ENCODE measurements at places on chromosomes 4 and X.

GRCh38 chr4:139853309-139853708 lies 187.7 kb downstream of the MGST2 start:
- no peak for DNase-seq

GRCh38 chr4:88981993-88982392 lies 75.0 kb downstream of the FAM13A start:
- DNase-seq = no peak

- no peak for DNase-seq
These were observed 248.8 kb downstream of the PCDH7 start for GRCh38 chr4:30968926-30969325.

DNA sequence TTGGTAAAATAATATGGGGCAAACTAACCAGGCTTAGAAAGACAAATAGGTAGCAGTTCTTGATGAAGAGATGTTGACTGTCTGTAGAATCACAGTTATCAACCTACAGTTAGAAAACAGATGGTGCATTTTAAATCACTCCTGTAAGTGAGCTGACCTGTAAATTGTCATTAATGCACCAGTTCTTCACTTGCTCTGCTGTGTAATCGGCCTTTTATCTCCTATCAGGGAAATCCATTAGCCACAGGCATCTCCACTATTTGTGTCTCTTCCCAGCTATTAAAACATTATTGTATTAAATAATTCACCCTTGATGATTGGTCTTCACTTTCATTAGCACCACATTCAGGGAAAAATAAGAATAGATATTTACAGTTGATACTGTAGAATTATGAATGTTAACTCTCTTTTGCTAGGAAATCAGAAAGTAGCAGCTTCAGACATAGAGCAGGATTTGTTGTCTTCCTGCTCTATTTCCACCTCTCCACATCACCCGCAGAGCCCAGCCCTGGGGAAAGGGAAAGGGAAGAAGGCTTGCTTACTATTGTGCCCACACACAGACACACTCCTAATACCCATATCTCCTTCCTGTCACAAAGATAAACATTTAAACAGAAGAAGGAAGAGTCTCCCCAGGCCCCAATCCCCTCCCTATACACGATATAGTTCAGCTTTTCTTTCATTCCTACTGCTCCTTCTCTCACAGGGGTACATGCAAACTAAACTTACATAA lies 97.1 kb downstream of the REELD1 start:
- no peak for DNase-seq

DNA sequence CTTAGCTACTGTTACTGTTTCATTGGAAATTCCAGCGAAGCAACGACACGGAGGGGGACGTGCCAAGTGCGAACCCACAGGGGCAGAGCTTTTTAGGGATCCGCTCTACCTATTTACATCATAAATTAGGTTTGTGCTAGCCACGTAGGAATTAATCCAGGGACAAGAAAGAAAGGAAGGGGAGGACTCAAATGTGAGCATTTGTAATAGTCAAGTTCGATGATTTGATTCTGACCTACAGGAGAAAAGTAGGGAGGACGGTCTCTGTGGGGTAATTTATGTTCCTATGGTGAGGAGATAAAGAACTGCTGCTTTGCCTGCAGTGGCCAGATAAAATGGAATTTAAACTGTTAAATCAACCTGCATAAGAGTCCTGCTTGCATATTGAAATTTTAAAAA lies 1.7 kb downstream of the INTS6L start:
- DNase-seq = no peak

DNA sequence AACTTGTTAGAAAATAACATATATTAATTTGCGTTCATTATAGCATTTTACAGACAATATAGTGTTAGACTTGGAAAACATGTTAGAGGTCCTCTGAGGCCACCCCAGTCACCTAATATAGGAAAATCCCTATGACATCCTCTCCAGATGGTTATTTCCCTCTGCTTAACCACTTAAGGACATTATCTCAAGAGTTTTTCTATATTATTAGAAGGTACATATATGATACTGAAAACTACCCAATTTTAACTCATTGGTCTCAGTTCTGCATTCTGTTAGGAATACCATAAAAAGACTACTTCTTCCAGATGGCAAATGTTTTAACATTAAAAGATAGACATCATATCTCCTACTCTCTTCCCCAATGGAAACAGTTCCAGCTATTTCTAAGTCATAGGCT lies 21.4 kb downstream of the PTPN13 start:
- no peak for DNase-seq

- no peak for DNase-seq
These were observed 72.1 kb downstream of the KLHL34 start for GRCh38 chrX:21586001-21586400.

DNA sequence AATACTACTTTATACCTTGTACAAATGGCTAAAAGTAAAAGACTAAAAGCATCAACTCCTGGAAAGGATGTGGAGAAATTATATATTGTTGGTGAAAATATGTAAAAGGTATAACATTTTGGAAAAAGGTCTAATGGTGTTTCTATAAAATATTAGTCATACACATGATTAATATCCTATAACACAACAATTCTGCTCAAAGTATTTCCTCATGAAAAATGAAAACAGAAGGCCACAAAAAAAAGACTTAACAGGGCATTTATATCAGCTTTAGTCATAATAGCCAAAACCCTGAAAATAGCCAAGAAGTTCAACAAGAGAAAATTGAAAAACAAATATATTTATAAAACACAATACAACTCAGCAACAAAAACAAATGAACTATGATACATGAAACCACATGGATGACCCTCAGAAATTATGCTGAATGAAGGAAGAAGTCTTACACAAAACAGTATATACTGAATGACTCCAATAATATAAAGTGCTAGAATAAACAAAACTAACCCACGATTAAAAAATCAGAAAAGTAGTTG lies 38.8 kb downstream of the TBCK start:
- DNase-seq = no peak

GRCh38 chrX:136121788-136122187 lies 25.5 kb upstream of the FHL1 start:
- DNase-seq = no peak

- no peak for DNase-seq
These were observed 19.4 kb downstream of the TRMT44 start for GRCh38 chr4:8459867-8460445.

DNA sequence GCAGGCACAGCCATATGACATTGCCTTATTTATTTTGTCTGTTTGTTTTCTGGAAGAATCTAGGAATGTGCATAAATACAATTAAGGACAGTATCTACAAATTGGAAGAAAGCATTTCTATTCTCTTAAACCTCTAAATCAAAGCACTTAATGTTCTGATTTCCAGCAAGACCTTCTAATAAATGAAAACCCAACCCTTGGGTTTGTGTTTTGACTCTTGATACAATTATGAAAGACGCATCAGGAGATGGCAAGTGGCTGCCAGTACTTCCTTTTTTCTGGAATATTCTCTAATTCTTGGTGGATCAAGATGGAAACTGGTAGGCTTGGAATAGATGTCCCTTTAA lies 437 bp upstream of the CPE start:
- no peak for DNase-seq

- no peak for DNase-seq
These were observed 6.0 kb downstream of the TMEM271 start for GRCh38 chr4:569958-570667.

DNA sequence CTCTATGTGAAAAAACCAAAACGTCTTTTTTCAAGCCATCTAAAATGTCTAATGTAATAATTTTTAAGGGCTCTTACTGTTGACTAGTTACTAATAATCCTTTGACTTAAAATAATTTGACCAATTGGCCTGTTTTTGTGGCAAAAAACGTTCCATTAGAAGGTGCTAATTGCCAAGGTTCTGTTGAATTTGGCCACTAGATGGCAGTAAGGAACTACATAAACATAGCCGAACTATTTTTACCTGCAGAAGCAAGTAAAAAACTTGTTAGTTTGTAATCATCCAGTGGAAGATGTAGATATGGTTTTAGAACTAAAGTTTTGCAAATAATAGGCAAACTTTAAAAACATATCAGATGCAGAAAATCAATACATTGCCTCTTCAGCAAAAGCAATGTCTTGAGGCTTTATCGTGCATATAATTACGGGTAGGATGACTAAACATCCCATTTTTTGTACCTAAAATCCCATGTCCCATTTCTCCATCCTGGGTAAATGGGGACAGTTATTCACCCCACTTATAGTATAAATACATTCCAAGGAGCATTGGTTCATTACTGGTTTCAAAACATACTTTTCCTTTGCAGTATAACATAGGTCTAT lies 57.6 kb downstream of the PROM1 start:
- DNase-seq = no peak

DNA sequence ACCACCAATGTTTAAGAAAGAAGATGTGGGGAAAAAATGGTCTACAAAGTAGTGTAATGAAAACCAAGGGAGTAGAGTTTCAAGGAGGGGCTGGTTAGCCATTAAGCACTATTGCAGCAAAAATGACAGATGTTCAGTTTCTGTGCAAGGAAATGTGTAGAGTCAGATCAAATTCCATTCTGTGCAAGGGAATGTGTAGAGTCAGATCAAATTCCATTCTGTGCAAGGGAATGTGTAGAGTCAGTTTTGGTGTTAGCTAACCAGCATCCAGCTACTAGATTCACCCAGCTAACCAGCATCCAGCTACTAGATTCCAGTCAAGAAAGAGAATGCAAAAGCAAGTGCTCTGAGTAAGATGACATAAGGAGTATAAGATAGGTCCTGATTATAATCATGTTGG lies 208.8 kb downstream of the COX18 start:
- DNase-seq = no peak

- no peak for DNase-seq
These were observed 30.2 kb upstream of the GRIA3 start for GRCh38 chrX:123153846-123154335.

GRCh38 chr4:139873111-139873860 lies 207.7 kb downstream of the MGST2 start:
- no peak for DNase-seq

DNA sequence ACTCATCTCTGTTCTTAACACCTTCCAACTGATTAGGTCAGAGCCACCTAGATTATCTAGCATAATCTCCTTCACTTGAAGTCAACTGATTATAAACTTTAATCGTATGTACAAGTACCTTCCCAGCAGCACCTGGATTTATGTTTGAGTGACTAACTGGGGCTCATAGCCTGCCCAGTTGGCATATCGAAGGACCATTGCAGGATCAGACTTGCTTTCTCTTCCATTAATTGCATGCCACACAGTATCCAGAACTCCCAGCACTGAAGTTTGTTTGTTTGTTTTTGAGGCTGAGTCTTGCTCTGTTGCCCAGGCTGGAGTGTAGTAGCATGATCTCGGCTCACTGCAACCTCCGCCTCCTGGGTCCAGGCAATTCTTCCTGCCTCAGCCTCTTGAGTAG lies 27.9 kb downstream of the GRK4 start:
- no peak for DNase-seq

DNA sequence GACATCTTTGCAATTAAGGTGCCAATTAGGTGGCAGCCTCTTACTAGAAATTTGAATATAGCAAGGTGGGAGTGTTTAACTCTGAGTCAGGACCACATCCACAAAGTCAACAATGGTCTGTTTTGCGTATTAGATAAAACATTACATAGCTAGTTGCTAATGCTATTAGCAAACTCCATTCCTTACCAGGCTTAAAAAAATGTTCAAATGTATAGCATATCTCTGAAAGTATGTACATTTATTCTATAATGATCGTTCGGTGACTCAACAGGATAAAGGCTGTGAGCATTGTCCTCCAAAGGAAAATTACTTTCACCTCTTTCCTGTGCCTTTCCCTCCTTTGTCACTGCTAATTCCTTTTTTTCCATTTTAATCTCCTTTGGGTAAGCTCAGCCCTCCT lies 74.5 kb downstream of the SYTL5 start:
- DNase-seq = no peak

GRCh38 chr4:172573899-172574298 lies 594.7 kb upstream of the GALNT7 start:
- no peak for DNase-seq

DNA sequence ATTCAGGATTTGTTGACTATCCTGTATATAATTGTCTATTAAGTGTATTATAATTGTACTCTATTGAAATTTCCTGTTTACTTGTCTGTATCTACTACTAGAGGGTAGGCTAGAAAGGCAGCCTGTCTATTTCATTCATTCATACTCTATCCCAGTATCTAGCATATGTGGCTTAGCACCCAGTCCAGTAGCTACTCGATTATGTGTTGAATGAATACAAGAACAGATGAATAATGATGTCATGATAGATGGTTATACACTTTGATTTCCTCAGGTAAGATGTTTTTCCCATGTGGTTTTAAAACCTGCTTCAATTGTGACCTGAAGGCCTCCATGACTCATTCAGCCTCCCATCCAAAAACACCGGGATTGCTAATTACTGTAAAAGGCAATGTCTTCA lies 68.0 kb downstream of the IL21 start:
- DNase-seq = no peak

DNA sequence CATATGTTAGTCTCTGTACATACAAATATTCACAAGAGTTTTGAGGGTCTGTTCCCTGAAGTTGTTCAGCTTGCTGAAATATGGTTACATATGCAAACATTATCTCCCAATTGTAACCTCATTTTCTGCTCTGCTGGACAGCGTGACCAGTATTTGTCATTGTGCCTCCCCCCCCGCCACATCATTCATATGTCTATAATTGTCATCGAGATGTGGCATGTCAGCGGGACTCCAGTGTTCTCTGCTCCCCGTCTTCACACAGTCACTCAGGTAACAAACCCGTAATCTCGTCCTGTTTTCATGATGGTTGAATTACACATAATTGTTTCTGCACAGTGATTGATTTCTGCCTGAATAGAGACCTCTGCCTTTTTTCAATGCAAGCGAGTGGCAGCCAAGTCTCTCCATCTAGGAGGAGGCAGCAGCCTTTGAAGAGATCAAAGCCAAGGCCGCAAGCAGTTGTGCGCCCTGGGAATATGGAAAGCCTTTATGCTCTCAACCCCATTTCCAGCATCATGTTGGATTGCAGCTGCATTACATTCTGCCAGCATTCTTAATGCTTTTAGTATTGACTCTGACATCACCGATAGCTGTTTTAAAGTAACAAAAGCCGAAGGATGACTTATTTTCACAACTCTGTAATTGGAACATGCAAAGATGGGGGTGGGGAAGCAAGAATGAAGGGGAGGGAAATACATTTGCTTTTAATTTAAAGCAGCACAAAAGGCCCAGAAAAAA lies 27.4 kb downstream of the LEF1 start:
- DNase-seq = no peak

DNA sequence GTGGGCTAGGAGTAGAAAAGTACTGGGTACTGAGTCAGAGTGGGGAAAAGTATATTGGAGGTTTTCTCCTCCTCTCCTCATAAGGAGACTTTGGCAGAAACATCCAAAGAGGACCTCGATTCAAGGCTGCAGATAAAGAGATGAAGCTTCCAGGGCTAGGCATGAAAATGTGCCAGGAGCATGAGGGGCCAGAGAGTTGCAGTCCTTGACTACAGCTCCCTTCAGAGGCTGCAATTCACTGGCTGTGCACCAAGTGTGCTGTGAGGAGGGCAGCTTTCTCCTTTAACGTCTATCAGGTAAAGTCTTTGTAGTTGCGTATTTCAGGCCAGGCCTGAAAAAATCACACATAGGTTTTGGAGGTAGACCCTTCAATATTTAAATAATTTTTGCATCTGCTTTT lies 174.9 kb upstream of the VEGFC start:
- DNase-seq = no peak

GRCh38 chr4:40262861-40263260 lies 66.0 kb downstream of the RHOH start:
- no peak for DNase-seq

Data from DMS153 (cell line).